Stimulated activated CD8-positive, alpha-beta memory T cell treated with anti-CD3 and anti-CD28 coated beads, Interleukin-2, amount 100 ng/mL, for 48 hours (primary cell): ENCODE measurements at places on chromosomes 1 and 21.

- DNase-seq, result no peak
Measured at GRCh38 chr1:220783453-220783852, 3.3 kb upstream of the MTARC1 start.

DNA sequence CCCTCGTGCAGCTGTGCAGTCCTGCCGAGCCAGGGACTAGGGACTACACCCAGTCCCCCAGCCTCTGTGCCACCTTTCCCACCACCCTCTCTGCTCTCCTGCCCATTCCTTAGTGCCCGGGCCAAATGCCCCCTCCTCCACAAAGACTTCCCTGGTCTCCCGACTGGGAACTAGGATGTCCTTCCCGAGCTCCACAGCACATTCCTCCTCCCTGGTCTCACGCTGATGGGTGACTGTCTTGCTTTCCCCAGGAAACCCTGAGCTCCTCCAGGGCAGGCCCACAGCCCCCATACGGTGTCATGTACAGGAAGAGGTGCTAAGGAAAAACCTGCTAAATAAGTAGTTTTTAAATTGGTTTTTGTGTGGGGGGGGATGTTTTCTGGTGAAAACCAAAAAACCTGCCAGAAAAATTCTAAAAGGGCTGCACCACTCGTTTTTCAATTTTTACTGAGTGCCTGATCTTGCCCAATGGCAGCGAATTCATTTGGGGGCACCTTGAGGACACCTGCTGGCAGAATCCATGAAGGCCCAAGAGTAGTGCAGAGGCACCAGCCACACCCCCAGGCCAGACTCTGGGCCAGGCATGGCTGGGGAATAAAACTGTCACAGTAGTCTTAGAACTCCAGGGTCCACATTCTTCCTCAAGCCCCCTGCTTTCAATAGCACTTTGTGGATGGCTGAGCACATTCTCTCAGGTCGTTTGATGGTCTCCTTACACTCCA, 50.4 kb downstream of the GLIS1 start:
- DNase-seq, result no peak

GRCh38 chr1:116540088-116540487, 30.7 kb downstream of the CD58 start:
- DNase-seq, result no peak

DNA sequence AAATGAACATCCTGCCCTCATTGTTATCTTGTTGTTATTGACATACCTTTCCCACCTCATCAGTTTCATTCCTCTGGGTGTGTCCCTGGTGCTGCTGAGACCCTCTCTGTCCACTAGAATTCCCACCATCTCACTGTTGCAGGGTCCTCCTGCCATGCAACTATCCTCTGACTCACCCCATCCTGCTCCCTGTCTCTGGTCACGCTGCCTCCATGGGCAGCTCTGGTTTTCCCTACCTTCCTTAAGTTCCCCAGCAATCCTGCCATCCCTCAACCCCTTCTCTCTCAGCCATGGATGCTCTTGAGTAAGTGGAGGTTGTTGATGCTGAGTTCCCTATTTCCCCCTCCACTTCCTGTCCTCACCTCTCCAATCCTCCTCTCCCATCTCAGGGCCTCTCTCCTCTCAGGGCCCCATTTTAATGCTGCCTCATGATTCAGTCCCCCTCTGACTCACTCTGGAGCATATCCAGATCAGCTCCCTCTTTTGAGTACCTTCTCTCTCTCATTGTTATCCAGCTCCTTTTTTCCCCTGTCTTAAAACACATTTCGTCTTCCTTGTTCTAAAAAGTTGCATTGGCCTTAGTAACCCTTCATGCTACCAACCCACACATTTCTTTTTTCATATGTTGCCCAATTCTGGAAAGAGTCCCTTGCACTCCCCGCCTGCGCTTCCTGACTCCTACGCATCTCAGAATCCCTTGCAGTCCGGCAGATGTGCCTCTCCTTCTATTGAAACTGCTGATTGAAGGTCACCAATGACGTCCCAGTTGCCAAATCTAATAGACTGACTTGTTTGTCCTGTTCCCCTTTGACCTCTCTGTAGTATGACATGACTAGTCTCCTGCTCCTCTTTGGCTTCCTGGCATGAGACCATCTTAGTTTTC, 92.0 kb downstream of the CNIH3 start:
- DNase-seq, result no peak

GRCh38 chr1:99655376-99655775, 9.5 kb downstream of the PALMD start:
- no peak for DNase-seq
